ENCODE measurements at places on chromosomes 3 and 15.

- no peak for DNase-seq
These were observed 58.5 kb upstream of the PRR23E start for GRCh38 chr3:127134466-127134865.

DNA sequence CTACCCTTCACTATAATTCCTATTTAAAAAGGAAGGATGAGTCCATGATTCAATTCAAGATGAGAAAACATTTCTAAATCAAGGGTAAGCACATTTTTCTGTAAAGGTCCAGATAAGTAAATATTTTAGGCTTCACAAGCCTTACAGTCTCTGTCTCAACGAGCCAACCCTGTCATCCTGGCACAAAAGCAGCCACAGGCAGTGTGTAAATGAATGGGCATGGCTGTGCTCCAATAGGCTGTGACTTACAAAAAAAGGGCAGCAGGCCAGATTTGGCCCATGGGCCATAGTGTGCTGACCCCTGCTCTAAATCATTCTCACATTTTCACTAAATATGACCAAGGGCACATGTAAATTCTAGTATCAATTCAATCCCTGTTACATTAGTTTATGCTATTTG lies 200.4 kb downstream of the WNT5A start:
- DNase-seq, result no peak

DNA sequence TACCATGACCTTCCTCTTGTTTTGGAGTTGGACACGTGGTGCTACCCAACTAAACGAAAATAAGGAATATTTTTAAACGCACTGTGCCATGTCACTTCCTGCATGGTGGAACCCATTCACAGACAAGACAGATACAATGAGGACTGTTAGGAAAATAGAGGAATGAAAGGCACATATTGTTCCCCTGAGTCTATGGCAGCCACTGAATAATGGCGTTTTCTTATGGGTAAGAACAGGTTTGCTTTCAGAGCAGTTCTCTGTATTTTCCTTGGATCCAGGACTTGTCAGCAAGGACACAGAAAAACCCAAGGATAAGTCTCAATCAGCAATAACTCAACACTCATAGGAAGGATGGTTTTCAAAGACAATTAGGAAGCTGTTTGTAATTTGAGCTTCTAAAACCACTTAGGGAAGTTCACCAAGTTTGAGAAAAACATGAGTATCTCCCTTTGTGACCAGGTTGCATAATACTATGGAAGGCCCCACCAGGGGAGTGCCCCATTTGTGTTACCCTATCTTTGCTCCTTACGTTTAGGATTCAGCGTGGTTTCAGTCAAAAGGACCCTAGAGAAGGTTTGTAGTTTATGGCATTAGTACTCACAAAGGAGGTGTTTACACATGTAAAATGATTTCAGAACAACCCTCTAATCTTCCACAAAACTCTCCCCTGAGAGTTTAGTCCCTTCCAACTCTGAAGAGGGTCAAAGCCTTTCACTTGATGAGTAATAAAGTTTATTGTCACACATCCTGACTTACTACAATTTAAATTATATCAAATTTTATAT lies 487.2 kb upstream of the ATP11B start:
- no peak for DNase-seq

DNA sequence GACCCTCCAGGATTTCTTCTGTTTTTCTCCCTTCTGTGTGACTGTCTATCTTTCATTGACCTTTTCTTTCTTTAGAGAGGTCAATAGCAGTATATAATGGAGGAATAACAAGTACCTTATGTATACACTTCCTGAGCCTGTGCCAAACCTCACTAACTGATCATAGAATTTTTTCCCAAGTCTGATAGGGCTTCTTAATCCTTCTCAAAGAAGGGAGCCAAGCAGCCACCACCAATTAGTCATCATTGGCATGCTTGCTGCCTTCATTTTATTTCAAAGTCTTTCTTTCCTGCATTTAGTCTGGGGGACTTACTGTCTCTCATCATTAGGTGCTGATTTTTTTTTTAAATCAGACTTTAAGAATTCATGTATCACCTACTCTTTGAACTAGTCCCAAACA lies 327.0 kb downstream of the FEZF2 start:
- DNase-seq, result no peak

- no peak for DNase-seq
These were observed 2.4 kb downstream of the DUOX2 start for GRCh38 chr15:45111390-45112142.

DNA sequence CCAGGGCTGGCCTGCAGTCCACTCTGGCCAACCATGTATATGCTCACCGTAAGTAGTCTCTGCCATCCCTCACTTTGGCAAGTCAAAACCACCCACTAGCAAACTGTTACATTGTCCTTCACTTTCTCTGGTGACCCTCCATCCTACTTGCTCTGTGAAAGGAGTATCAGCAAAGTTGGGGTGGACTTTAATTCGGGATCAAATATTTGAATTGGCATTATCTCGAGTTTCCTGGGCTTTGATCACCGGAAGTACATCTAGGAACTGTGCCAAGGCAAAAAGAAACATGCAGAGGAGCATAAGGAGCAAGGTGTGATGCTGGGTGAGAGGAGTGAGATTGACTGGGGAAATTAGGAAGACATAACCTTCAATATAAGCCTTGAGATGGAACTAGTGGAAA lies 188.9 kb upstream of the P2RY1 start:
- no peak for DNase-seq

GRCh38 chr3:37765591-37766488 lies 95.8 kb upstream of the CTDSPL start:
- DNase-seq, result no peak

- no peak for DNase-seq
These were observed 91.2 kb upstream of the NAALADL2 start for GRCh38 chr3:174767853-174768382.

GRCh38 chr15:95132774-95133173 lies 901.4 kb downstream of the MCTP2 start:
- no peak for DNase-seq

DNA sequence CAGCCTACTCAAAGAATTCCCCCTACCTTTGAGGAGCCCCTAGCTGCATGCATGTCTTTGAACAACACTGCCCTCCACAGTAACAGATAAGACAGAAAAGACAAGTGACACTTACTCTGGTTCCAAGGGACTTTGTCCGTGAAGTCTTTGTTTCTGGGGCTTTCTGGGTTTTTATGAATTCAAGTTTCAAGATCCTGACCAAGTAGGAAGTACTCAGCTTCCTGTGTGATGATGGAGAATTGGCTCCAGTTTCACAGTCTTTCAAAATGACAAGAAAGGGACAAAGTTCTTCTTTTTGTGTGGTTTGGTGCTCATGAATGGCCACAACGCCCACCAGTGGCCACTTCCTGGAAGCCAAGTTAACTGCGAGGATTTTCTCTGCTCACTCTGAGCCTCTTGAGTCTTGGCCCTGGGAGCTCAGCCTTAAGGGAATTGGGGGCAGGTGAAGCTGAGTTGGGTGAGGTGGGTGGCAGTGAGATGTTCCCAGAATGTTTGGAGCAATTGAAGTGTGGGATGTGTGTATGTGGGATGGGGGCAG lies at the start of gene CCR1:
Gene CCR1, minus strand, starts transcription at position 147 of the 538 bp plus-strand sequence. CDS start 4,000 bp downstream, outside the sequence.
- no peak for DNase-seq

GRCh38 chr3:161253711-161254110 lies 32.6 kb downstream of the NMD3 start:
- no peak for DNase-seq

DNA sequence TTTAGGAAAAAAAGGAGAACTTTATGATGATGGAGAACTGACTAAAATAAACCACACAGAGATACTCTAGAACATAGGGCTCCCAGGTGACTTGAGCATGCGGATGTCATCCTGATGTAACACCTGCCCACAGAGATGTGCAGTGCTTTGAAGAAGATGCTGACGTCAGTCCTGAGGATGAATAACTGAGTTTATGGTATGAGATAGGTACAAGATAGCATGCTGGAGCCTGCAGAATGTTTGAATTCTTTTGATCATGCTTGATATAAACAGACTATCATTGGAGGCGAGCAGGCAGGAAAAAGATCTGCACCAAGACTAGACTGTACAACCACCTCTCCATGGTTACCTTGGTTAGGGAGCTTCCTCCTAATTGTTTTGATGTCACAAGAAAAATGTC lies 12.4 kb downstream of the CCR4 start:
- DNase-seq, result no peak

- no peak for DNase-seq
These were observed 2.0 kb upstream of the MELTF start for GRCh38 chr3:197031315-197032285.

DNA sequence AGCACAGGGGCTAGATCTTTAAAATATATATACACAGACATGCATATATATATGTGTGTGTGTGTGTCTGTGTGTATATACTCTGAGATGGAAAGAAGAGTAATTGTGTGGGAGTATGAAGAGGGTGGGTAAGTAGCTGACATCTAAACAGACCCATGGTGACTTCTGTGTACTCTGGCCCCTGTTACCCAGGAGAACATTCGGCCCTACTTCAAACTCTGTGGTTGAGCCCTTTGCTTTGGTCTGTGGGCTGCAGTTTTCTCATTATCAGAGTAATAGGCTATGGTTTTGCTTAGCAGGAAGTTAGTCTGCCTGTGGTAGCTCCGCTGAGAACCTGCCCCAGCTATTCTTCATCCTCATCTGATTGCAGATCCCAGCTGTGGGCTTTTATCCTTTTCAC lies 141.4 kb downstream of the RBPMS2 start:
- DNase-seq, result no peak

DNA sequence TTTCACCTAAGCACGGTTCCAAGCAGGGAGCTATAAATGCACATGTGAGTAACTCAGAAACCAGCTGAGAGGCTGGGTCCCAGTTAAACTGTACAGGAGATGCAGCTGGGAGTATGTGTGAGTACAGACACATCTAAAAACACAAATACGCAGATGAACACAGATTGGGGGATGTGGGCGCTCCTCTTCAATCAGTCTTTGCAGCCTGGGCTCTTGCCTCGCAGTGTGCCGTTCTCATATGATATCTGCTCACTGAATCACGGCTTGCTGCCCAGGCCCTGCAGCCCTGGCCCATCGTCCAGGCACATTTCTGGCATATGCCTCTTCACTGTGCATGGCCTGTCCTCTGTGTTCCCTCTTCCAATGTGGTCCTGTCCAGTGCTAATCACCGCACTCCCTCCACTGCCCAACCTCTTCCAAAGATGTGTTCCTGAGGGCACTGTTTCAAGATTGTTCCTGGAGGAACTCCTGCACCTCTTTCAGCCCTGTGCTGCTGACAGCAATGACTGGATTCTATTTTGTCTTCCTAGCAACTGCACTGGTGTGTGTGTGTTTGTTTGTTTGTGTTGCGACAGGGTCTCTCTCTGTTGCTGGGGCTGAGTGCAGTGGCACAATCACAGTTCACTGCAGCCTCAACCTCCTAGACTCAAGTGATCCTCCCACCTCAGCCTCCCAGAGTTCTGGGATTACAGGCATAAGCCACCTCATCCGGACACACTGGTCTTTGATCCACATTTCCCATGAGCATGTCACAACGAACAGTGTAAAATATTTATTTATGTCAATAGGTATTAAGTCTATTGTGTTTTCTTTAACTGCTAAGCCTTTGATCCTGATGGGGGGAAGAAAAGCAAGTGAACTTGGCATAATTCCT lies 17.0 kb downstream of the CA12 start:
- no peak for DNase-seq

DNA sequence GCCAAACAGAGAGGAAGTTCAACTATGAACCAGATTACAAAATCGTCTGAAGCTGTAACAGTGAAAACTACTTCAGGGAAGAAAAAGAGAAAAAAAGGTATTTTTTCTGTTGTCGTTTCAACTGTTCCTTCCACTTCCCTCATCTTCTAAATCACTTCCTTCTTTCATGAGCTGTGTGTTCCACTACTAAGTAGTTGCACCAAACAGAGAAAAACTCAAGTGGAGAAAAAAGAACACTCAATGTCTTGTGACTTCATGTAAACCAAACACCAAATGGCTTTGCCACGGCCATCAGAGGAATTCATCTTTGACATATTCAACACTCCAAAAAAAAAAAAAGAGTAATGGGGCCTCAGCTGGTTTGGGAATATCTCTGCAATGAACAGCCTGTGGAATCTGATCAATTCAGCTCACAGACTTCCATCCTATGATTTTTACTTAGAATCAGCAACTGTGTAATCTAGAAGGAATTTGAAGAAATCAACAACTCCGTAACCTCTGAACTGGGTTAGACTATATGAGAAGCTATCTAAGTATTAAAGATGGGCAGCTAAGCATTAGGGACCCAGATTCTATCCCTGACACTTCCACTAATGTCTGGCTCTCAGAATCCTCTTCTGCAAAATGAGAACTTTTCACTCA lies 47.5 kb upstream of the RNF7 start:
- no peak for DNase-seq

- DNase-seq, result peak; percentile 34
These were observed 183.3 kb downstream of the NR1D2 start for GRCh38 chr3:24128199-24129005.

DNA sequence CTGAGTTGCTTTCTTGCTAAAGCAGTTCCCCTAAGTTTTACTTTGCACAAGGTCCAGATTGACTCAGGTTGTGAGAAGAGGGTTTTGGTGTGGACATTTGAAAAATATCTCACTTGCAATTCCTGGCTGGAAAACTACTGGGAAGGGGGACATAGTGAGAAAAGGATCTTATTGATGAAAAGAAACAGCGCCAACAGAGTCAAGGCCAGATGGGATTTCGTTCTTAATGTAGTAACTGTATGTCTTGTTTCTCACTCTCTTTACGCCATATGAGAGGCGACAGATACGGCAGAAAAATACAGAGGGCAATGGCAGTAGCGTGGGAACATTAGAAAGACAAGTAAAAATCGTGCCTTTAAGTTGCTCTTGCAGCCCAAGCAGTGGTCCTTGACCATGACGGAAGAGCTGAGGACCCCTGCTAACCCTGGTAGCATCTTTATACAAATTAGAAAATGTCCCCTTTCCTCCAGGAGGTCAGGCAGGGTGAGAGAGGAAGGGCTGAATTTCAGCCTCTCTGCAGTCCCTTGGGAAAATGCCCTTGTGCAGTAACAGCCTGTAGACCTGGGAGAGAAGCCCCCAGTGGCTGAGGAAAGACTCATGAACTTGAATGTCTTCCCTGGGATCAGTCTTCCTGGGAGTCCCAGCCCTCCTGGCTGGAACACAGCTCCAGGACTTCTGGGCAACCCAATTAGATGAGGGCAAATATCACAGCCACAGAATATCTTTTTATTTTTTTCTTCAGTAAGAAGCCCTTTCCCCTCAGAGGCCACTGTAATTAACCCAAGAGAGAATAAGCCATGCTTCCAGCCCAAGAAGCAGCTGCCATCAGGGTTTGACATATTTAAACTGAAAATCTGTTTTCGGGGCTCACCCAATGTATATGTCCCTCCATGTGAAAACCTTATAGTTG lies 113.4 kb downstream of the CD47 start:
- DNase-seq, result no peak

DNA sequence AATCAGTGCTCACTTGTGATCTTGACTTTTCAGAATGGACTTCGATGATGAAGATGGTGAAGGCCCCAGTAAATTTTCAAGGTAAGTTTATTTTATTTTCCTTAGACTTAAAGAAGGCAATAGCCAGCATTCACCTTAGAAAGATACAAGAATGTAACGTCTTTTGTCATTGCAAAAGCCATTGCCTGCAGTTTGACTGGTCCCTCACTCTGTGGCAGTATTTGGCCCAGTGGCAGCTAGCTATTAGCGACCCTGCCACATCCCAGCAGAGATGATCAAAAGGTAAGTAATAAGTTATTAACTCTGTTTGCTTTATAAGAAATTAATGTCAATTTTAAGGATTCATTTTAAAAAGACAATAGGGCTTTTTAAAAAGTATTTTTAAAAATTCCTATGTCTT lies 53.7 kb downstream of the ARNT2 start:
- no peak for DNase-seq

GRCh38 chr3:37509069-37509468 lies 334.7 kb upstream of the LRRFIP2 start:
- no peak for DNase-seq
